NCI-H446 treated with DMSO at 0.1 percent for 48 hours (cell line): ENCODE measurements at places on chromosomes 3 and 15.

- DNase-seq, result peak; percentile 24
These were observed 21.9 kb downstream of the ABTB1 start for GRCh38 chr3:127694467-127695215.

DNA sequence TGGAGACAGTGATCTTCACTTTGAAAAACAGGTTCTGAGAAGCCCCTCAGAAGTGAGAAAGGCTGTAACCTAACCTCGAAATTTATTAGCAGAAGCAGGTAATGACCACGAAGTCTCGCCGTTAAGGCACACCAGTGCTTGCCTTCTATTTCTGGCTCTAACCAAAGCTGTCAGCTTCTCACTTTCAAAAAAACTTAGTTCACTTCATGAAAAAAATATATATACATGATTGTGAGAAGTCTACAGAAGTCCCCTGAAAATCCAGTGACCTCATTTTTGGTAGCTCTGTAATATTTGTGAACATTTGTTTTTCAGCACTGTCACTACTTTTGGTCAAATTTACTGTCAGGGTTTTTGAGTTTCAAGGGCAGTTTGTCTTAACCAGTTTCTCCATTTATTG lies 19.1 kb upstream of the AKAP13 start:
- DNase-seq, result no peak

- DNase-seq, result no peak
These were observed 1005.9 kb downstream of the ZPLD1 start for GRCh38 chr3:103440539-103441203.

DNA sequence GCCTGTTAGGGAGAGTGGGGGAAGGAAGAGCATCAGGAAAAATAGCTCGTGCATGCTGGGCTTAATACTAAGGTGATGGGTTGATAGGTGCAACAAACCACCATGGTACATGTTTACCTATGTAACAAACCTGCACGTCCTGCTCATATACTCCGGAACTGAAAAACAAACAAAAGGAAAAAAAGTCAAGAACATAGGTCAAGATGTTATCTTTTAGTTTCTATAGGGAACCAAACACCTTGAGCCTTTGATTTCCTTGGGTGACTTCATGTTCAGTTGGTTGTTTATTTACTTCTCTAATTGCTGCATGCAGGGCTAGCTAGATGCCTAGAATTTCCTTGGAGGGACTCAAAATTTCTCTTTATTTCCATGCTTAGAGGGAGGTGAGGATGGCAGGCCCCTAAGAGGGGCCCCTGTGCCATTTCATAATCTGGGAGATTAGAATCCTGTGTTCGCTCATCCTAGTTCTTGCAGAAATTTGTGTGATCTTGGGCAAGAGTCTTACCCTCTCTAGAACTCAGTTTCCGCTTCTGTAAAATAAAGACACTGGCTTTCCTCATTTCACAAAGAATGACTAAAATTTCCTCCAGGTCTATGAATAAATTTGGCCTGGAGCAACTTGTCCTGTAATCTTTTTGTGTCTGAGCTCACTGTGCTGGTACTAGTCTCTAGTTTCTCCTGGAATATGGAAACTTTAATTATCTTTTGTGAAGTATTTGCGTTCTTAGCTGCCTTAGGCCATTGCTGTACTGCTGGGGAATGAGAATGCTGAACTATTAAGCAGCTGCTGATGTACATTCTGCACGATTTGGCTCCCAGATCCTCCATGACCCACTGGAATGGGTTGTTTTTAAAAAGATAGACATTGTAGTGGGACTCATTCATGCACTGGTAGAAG lies 457.5 kb downstream of the EDEM1 start:
- no peak for DNase-seq

- no peak for DNase-seq
These were observed 9.2 kb upstream of the DCUN1D1 start for GRCh38 chr3:182989566-182989965.

DNA sequence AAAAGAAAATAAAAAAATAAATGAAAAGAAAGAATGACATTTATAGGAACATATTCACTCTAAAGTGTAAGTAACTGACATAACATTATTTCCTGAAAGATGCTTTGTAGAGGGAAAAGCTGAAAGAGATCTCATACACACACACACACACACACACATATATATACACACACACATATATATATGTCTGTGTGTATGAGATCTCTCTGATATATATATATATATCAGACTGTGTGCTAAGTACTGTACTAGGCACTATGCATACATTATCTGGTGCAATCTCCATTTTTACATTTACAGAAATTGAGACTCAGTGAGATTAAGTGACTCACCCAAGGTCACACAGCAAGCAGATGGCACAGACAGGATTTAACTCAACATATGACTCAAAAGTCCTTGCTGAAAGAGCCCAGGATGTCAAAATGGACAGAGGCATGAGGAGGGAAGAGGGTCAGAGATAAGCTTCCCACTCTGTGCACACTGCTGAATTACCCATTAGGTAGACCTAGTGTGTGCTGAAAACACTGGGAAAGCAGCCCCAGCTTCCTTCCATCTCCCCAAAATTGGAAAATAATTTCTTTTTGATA lies 15.0 kb downstream of the BHLHE40 start:
- DNase-seq, result no peak
